ENCODE measurements at places on chromosomes 11 and 22.

GRCh38 chr22:46043339-46043738 lies 66.4 kb upstream of the WNT7B start:
- no peak for DNase-seq

DNA sequence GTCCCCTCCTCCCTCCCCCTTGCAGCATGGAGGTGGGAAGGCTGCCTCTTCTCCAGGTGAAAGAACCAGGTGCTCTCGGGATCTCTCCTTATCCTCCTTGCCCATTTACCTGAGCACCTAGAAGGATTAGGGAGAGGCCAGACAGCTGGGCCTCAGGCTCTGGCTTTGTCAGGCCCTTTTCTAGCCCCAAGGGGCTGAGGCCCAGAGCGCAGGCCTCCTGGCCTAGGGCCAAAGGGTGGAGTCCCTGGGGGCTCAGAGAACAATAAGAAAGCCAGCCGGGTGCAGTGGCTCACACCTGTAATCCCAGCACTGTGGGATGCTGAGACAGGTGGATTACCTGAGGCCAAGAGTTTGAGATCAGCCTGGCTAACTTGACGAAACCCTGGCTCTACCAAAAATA lies 5.4 kb upstream of the TTLL1 start:
- no peak for DNase-seq

DNA sequence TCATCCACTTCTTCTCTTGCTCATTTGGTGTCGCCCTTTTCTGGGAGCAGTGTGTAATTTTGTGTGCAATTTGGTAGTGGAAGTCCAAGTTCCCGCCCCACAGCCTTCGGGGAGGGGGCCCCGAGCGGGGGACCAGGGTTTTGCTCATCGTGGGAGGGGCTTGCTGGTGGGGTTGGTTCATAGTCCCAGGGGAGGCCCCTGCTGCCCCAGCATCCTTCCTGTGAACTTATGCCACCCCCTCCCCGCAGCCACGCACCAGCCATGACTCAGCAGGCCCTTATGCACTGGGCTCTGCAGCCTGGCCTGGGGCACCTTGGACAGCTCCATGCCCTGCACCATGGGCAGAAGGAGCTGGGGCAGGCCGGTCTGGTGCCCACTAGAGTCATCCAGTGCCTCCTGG lies 1183.6 kb downstream of the BRD1 start:
- no peak for DNase-seq

GRCh38 chr11:102495161-102496042 lies 35.1 kb downstream of the MMP7 start:
- peak; percentile 14 for DNase-seq

DNA sequence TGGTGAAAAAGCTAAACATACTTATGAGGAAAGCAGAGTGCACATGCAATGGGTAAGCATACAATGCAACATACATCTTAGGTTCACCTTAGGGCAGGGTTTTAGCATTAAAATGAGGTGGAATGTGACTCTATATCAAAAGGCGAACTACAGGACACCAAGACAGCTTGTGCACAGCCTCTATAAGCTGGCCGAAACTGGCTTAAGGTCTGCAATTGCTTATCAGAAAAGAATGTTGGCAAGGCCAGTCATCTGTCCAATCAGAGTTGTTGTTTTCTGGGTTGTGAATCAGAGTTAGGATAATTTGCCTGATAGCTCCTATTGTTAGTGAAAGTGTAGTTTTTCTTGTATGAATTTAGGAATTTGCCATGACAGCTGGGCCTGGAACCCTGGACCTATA lies 76.5 kb downstream of the LRRC4C start:
- no peak for DNase-seq

DNA sequence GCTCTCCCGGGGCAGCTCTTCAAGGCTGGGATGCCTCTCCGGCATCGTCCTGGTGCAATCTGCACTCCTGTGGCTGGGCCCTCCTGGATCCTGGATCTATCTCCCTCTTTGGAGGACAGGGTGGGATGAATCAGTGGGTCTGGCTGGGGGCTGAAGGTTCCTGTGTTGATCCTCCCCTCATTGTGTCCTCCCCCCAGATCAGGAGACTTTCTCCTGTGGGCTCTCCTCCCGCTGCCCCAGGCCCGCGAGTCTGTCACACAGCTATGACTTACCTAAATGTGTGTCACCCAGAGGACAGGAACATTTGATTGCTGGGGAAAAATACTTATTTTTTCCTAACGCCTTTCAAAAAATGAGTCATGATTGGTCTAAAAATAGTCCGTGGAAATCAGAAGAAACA lies 106.8 kb upstream of the NECTIN1 start:
- DNase-seq, result no peak

DNA sequence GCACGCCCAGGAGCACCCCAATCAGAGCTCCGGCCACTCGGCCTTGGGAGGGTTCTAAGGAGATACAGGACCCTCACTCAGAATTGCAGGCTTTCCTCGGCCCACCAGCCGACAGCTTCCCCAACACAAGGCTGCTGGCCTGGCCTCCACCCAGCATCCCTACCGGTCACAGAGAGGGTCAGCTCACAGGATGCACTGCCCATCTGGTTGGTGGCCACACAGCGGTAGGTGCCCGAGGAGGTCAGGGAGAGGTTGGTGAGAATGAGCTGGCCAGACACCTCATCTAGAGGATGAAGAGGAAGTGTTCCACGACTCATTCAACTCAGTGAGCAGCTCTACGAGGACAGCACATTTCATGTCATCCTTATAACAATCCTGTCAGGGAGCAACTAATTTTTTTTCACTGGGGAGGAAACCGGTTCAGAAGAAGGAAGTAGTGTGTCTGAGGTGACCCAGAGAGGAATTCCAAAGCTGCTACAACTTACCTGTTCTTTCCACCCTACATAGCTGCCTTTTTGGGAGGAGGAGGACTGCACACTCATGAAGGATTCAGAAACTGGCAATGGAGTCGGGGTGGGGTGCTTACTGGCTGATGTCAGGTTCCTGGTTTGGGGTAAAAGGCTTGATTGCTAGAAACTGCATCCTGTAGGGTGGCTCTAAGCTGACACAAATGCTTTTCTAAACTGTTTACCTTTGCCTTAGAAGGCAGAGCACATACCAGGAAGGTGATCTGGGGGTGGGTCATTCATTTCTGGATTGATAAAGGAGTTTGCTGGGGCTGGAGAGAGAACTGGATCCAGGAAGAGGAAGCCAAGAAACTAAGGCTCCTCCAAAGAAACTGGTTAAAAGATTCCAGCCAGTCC lies 3.3 kb downstream of the VSIG2 start:
- DNase-seq, result no peak

DNA sequence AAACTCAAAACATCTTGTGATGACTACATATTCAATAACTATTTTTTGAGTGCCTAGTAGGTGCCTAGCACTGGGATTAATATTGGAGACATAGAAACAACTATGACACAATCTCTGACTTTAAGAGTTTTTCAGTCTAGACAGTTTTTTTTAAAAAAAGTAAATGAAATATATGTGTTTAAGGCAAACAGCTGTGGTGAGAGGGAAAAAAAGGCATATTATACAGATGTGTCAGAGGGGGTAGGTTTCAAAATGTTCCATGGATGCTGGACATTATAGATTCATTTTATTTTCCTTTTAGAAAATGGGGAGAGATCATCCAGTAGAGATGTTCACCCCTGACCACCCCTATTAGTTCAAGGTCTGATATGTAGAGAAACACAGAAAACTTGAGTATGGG lies 90.8 kb downstream of the LUZP2 start:
- DNase-seq, result no peak

GRCh38 chr22:38900677-38901076 lies 28.7 kb upstream of the CBX6 start:
- DNase-seq, result no peak

GRCh38 chr11:110169738-110170137 lies 76.5 kb downstream of the ZC3H12C start:
- DNase-seq, result no peak

- no peak for DNase-seq
Observed at GRCh38 chr11:62383822-62384221, 35.0 kb upstream of the SCGB1A1 start.

DNA sequence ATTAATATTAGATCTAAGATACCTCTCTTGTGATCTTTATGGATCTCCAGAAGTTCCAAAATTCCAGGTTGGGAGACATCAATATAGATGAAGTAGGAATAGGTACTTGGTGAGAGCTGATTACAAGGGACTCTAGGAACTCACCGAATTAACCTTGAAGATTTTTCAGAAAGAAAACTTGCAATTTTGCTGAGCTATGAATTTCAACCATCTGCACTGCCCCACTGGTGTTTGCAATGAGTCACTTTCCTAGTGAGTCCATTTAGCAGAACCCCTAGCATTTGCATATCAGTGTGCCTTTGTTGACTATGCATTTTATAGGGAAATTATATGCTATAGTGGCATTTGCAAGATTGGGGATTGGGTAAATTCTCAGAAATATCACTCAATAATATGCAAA lies 122.0 kb downstream of the CTNND1 start:
- DNase-seq, result no peak

GRCh38 chr11:10824888-10825287 lies 16.2 kb upstream of the EIF4G2 start:
- DNase-seq, result no peak

DNA sequence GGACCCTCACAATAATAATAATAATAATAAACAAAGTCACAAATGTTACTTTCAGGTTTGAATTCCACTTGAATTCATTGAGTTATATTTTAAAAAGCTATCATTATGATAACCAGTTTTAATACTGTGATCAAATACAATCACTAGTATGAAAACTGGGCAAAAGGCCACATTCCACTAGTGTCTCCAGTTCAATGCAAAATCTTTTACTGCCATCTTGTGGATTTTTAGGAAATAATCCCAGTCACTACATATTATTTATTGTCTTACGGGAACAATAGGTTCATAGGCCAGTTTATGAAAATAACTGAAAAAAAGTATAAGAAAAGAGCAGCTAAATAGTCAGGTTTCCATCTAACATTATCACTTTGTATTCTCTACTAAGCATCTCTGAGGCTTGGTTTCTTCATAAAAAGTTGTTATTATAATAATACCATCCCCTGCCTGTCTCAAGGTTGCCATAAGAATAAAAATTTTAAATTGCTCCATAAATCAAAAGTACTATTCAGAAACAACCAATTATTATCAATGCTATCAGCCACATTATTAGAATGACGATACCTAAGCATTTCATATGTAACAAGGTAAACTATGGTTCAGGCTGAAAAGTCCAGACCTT lies 533.9 kb upstream of the CCDC90B start:
- peak; percentile 53 for DNase-seq

- DNase-seq, result no peak
Observed at GRCh38 chr22:31222736-31223135, 10.6 kb downstream of the LIMK2 start.

- no peak for DNase-seq
Observed at GRCh38 chr22:43148581-43148980, 2.8 kb upstream of the TSPO start.

DNA sequence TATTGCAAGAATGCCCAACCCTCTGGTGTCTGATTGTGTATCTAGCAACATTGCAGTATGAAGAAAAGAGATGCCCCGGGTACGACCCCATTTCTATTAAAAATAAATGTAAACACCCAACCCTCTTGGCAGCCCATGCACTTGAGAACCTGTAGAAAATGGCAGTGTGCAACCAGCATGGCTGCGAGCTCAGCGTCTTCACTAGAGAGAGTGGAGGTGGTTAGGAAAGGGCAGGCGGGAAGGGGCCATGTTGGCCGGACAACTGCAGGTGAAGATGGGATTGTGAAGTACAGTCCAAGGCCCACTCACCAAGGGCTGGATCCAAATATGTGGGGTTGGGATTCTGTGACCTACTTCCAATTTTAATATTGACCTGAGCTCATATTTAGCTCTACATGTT lies 15.9 kb downstream of the PEX26 start:
- no peak for DNase-seq

DNA sequence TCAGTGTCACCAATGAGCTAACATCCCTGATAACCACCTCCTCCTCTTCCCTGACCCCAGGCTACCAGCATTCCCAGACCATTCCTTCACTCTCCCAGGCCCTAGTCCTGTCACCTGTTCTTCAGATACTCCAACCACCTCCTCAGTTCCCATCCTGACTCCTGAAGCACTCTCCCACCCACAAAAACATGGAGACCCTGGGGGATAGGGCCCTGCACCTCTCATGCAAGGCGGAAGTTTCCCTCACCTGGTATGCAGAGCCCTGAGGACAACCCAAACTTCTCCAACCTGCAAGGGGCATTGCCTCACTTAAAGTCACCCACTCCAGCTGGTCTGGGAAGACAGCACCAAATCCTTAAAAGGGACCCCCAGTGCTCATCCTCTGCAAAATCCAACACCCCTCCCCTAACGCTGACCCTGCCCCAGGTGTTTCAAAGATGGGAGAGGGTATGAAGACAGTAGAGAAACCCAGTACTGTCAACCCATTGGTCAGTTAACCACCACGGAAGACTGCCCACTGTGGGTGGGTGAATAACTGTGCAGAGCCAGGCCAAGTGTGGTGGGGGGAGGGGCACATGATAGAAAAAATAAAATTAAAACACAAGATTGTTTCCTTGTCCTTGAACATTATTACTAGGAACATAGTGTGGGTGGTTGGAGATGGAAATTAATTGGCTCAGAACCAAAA lies 1.4 kb downstream of the TNKS1BP1 start:
- no peak for DNase-seq

GRCh38 chr22:38018938-38019827 lies 34.8 kb upstream of the SOX10 start:
- no peak for DNase-seq

GRCh38 chr11:114215871-114216795 lies 80.1 kb upstream of the NNMT start:
- no peak for DNase-seq

DNA sequence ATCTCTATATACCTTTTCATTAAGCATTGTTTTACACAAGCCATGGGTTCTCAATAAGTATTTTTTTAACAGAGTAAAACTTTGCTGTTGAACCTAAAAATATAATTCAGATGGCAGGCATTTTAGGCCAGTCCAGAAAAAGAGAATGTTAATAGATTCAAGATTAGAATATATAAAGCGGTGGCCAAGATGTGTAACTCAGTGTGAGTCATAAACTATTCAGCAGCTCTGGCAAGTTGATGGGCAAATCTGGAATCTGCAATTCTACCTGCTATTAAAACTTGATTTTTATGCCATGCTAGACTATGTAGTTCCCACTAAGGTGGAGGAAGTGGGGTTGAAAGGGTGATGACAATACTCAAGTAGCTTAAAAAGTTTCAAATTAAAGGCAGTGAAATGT lies 45.4 kb downstream of the CASP12 start:
- no peak for DNase-seq

DNA sequence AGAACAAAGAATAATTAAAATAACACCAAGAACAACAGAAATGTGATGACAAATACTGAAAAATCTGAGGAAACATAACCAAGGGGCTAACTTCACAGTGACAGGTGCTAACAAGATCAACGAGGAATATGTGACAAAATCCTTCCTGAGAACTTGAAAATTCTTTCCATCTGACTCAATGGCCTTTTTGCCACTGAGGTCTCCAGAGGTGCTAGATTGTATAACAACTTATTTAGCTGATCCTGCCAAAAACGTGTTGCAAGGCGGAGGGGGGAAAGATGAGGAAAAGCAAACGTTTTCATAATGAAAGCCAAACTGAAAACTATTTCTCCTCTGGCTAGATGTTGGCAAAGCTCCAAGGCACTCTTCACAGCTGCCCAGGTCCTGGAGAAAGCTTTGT lies 364.5 kb downstream of the NTM start:
- DNase-seq, result no peak

GRCh38 chr11:79353706-79354105 lies 87.1 kb downstream of the TENM4 start:
- no peak for DNase-seq

GRCh38 chr11:130475426-130476053 lies 27.1 kb downstream of the ADAMTS15 start:
- DNase-seq, result no peak

- DNase-seq, result peak; percentile 4
Observed at GRCh38 chr11:133677387-133677786, 145.1 kb upstream of the OPCML start.

Measured in NCI-H1694 treated with DMSO at 0.1 percent for 48 hours (cell line).